Stimulated activated CD8-positive, alpha-beta memory T cell treated with anti-CD3 and anti-CD28 coated beads, Interleukin-12 subunit alpha, Interleukin-12 subunit beta, amount 100 ng/mL, for 4 hours (primary cell): ENCODE measurements at places on chromosomes 1 and 21.

GRCh38 chr21:18007121-18007520, 188.0 kb upstream of the C21orf91 start:
- no peak for DNase-seq

- DNase-seq = no peak
Observed at GRCh38 chr21:44049606-44050005, 37.5 kb downstream of the TRAPPC10 start.

GRCh38 chr1:181257117-181257516, 168.6 kb downstream of the IER5 start:
- DNase-seq = no peak

GRCh38 chr1:61081144-61081685, 1.1 kb upstream of the NFIA start:
- no peak for DNase-seq

GRCh38 chr1:81069856-81070255, 730.9 kb upstream of the ADGRL2 start:
- DNase-seq = no peak

DNA sequence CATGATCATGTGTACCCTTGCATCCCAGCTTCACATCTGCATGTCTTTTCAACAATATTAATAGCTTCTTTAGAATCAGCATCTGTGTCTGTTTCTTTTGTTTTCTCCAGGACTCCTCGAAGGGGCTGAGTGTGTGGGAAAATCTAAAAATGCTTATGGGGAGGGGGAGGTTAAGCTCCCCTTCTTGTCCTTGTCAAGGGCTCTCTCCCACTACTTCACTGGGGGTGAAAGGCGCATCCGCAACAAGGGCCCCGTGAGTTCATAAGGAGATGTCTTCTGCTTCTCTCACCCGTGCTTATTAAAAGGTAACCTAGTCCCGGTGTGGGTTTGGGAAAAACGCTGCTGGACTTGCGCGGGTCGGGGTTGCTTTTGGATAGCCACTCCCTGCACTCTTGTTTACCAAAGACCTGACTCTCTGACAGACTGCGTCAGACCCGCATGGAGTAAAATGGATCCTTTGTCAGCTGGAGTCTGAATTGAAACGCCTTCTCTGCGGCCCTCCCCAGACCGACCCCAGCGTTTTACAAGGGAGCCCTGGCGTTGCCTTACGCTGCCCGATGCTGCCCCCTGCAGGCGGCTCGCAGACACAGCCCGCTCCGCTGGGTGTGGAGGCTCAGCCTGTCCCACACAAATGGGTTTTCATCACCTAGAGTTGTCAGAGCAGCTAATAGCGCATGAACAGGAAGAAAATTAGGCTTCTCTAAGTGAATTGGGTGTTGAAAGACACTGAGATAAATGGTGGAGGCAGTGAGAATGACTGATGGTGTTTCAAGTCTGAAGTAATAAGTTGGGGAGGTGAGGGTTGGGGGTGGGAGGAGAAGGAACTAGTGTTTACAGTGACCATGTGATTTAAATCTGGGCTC, 53.8 kb downstream of the IER5 start:
- DNase-seq = peak; percentile 76

GRCh38 chr21:46001821-46002681, 20.5 kb downstream of the COL6A1 start:
- no peak for DNase-seq

DNA sequence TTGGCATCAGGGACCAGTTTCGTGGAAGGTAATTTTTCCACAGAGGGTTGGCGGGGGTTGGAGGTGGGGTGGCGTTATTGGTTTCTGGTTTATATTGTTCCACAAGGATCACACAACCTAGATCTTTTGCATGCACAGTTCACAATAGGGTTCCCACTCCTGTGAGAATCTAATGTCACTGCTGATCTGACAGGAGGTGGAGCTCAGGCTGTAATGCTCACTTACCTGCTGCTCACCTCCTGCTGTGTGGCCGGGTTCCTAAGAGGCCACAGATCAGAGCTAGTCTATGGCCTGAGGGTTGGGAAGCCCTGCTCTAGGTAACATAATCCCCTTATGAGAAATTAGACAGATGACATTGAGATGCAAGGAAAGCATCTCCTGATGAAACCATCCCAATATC, 12.6 kb downstream of the GBP5 start:
- DNase-seq = no peak

DNA sequence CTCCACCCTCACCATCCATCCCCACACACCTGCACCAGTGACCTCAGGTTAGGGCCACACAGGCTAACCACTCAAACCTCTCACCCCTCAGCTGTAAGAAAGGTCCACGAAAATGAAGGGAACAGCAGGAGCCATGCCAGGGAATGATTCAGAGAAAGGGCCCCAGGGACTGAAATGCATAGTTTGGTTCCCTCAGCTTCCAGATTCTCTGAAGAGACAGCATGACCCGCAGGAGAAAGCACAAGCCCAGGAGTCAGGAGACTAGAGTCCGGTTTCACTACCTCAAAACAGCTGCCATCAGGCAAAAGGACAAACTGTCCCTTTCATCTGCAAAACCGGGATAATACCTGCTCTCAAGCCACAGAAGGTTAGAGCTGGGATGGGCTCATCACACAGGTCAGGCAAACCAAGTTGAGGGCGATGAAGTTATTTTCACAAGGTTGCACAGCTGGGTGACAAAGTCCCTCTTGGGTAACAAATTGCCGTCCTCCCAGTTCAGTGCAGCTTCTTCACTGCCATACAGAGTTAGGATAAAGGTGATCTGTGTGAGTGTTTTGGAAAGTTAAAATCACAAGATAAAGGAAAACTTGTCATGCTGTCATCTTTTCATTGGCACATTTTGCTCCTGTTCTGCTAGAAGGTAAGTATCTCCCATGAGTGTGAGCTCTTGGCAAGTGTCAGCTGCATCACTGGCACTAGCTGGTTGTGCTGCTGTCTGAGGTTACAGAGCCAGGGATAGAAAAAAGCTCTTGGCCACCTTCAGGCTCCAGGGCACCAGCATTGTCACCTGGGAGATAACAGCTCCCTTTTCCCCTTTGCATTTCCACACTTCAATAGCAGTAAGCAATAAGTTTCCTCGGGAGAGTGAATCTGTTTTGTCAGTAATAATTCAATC, 120.4 kb downstream of the KCNH1 start:
- no peak for DNase-seq

DNA sequence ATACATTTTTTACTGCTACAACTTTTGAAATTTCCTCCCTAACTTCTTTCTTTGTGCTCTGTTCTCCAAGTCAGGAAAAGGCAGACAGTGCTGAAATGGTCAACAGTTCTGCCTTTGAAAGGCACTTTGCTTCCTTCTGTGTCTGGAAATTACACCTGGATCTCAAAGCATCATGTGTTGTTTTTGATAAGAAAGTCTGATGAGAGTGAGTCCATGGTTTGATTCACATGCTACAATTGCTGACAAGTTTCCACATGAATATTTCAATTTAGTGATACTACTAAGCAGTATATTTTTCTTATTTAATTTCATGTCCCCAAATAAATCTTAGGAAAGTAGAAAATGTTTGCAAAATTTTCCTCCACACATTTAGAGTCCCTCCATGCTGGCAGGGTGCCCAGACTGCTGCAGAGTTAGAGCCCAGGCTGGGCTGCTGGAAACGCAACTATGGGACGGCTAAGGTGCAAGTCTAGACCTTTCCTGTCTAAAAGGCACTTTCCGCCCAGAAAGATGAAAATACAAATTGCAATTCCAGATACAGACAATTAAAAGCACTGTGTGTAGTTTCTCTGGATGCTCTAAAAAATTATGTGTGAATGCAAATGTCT, 96.6 kb upstream of the RUNX1 start:
- no peak for DNase-seq

- no peak for DNase-seq
Observed at GRCh38 chr1:215018555-215018954, 64.0 kb upstream of the KCNK2 start.

DNA sequence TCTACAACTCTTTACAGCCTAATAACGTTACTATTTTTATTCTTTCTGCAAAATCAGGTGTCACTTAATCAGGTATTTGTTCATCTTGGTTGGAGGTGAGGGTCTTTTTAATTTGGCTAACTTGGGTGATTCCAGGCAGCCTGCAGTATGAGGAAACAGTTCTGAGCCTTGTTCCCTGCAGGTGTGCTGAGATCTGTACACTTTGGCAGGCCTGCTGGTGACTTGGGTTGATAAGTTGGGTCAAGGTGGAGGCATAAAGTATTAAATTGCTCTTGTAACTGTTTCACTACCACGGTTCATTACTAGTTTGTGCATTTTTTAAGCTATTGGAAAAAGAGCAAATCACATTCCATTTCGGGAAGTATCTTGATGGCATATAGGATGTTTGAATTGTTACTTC, 10.0 kb downstream of the MAP3K21 start:
- no peak for DNase-seq

DNA sequence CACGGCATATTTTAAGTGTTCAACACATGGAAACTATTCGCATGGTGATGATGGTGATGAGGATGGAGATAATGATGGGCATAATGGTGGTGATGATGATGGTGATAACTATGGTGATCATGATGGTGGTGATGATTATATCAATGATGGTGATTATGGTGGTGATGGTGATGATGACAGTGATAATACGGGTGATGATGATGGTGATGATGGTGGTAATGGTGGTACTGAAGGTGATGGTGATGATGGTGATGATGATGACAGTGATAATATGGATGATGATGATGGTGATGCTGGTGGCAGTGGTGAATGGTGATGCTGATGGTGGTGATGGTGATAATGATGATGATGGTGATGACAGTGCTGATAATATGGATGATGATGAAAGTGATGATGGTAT, 341.8 kb upstream of the VAMP3 start:
- no peak for DNase-seq
